ENCODE measurements at places on chromosomes 12 and 14.
A peak's percentile ranks its signal among the peaks of the same experiment; 100 is the strongest.

DNA sequence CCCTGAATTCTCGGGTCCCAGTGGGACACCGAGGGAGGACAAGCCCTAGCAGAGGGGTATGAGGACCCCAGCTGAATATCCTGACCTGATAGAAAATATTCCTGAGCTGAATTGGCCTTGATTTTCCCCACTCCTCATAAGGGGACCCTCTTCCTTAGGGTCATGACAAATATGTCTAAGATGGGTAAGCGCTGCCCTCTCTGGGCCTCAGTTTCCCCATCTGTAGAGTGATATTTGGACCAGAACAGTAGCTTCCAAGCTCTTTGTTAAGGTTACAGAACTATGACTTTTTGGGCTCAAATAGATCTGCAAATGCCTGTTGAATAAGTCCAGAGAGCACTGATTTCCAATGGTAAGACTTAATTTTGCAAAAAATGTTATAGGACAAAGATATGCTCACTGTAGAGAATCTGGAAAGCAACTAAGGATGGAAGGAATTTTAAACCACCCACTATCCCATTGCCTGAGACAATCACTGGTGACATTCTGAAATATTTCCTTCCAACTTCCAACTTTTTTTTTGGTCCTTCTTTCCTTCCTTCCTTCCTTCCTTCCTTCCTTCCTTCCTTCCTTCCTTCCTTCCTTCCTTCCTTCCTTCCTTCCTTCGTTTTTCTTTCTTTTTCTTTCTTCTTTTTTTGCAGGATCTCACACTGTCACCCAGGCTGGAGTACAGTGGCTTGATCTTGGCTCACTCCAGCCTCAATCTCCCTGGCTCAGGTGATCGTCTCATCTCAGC, 32.0 kb downstream of the MYL2 start:
- no peak for DNase-seq

DNA sequence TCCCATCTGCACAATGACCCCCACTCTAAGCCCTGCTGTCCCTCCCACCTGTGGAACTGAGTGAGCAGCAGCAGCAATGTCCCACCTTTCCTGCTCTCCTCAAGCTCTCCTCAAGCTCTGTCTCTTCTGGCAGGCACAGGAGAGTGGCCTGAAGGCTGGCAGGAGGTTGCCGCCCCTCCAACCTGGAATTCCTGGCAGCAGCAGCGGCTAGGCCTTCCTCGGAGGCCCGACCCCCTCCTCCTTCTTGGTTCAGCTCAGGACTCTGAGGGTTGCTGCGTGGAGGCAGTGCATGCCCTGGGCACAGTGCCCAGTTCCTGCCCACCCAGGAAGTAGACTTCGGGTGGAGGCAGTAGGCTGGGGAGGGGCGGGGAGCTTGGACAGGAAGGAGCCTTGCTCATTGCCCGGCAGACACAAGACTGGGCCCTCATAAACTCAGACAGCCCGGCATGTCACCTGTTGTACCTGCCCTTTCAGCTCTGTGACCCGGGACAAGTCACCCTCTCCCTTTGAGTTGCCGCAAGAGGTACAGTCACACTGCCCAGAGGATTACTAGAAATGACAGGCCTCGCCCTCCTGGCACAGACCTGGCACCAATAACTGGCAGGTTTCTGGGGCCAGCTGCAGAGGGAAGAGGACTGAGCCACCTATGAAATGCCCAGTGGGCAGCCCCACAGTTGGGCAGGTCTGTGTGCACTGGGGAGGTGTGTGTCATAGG, 2.1 kb upstream of the SERPINA1 start:
- DNase-seq: peak; percentile 36

DNA sequence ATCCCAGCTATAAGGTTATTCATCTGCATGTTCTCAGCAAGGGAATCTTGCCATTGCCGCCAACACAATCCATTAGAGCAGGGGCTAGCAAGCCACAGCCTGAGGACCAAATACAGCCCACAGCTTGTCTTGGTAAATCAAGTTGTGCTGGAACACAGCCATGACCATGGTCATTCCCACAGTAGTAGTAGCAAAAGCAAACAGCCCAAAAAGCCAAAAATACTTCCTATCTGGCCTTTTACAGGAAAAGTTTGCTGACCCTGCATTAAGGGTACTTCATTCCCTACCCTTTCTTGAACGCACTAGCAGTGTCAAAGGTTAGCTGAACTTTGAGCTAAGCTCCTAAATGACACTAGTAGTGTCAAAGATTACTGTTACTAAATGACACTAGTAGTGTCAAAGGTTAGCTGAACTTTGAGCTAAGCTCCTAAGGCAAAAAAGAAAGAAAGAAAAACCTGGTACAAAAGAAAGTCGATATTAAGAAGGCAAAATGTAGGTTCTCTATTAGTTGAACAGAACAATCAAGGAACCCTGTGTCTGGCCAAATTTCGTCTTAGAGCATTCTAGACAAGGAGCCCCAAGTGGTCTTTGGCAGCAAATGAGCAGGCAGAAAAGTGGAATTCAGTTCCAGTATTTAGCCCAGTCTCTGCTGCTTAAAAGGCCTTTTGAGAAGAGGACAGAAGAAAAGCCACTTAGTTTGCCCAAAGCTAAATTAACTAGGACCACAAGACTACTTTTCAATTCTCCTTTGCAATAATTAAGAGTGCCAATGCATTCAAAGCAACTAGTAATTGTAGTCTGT, 67.7 kb downstream of the NT5DC3 start:
- DNase-seq: no peak

DNA sequence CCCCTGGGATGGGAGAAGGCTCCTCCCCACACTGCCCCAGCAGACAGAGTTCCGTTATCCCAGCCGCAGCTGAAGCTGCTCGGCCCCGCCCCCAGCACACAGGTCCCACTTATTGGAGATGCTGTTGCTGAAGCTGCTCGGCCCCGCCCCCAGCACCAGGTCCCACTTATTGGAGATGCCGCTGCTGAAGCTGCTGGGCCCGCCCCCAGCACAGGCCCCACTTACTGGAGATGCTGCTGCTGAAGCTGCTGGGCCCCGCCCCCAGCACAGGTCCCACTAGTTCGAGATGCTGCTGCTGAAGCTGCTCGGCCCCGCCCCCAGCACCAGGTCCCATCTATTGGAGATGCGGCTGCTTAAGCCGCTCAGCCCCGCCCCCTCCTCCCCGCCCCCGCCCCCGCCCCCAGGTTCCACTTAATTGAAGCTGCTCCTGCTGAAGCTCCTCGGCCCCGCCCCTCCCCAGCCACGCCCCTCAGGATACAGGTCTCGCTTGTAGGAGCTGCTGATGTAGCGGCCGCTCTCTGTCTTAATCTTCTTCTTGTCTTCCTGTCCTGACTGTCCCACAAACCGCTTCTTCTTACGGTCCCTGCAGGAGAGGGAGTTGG, 12.0 kb downstream of the CFAP73 start:
- no peak for DNase-seq

DNA sequence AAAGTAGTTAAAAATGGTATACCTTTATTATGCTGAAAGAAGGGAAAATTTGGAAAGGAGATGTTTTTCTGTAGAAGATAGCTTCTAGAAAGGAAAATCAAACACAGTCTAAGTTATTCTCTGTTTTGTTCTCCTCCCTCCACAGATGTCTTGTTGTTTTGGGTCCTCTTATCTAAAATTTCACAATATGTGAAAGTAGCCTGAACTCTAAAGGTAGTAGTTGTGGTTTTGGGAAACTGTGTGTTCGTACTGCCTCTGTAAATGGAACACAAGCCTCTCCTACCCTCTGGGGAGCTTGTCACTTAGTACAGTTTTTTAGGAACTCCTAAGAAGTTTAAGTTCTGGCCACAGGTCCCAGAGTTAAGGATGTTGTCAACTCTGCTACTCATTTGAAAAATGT, 112.6 kb downstream of the CRADD start:
- no peak for DNase-seq

All from mammary epithelial cell (primary cell).